ENCODE measurements at places on chromosomes 1 and 21. TPM values are rescaled to one million over a fixed set of nuclear protein-coding genes. Genes with fewer than 3 reads are reported as not detected.

- H3K4me3 ChIP-seq, result no peak overlapping the region
- no peaks in the 10 kb centered on the region for H3K4me1 ChIP-seq
- H3K27ac ChIP-seq, result peak overlapping the region; percentile 22
- peak; percentile 71 for DNase-seq
These were observed 62.3 kb downstream of the RUNX1 start for GRCh38 chr21:34986561-34987500.

DNA sequence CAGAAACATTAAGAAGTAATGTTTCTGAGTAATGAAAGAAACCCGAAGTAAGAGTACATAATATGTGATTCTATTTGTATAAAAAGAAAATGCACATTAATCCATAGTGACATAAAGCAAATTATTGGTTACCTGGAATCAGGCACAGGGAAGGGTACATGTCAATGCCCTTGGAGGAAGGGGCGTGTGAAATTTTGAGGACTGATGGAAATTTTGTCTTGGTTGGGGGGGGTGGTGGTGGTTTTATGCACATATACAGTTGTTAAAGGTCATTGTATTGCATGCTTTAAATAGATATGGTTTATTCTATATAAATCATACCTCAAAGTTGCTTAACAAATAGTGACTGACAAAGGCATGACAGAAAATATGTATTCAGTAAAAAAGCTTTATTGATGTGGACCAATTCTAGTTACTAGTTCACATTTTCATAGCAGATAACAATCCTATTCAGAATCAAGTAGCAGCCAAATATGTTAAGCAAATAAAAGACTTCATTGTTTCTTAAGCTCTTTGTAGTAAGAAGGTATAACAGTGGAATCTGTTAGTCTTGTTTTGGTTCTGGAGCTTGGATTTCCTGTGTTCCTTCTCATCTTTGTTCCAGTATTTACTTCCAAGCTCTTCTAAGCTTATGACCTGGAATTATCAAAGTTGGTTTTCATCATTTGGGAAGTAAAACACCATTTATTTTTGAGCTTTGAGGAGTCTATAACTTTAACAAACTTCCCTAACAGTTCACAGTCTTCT, 15.1 kb downstream of the BACH1 start:
- H3K36me3 ChIP-seq, result no peaks in the 10 kb centered on the region
- no peak for DNase-seq
- H3K4me1 ChIP-seq, result no peaks in the 10 kb centered on the region
- H3K27ac ChIP-seq, result no peak overlapping the region
- no peak overlapping the region for H3K4me3 ChIP-seq

DNA sequence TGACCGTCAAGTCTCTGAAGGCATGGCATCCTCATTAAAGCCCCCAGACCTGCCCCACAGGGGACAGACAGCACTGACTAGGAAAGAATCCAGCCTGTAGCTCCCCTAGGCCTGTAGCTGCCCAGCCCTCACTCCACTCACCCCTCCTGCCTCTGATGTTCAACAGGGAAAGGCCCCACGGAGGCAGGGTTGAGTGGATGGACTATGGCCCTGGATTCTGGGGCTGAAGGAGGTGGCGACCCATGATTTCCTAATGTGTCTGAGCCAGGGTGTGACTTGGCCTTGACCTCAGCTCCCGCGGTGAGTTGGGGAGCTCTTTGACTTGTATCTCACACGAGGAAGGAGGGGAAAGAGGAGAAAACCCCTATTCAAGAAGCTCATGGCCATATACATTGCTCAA, 238.5 kb upstream of the CSF3R start:
- H3K27me3 ChIP-seq, result no peaks in the 10 kb centered on the region
- no peak for DNase-seq
- H3K4me1 ChIP-seq, result no peaks in the 10 kb centered on the region
- no peak overlapping the region for H3K4me3 ChIP-seq

Gene LTN1
- total RNA-seq, result 22.4 TPM

GRCh38 chr1:25780318-25781129, 19.5 kb upstream of the SELENON start:
- H3K36me3 ChIP-seq, result peaks cover 3% of the 10 kb centered on the region
- peaks cover 11% of the 10 kb centered on the region for H3K4me1 ChIP-seq
- DNase-seq, result no peak
- no peak overlapping the region for H3K27ac ChIP-seq

- H3K4me1 ChIP-seq, result no peaks in the 10 kb centered on the region
- no peak for DNase-seq
- no peak overlapping the region for H3K4me3 ChIP-seq
- no peaks in the 10 kb centered on the region for H3K36me3 ChIP-seq
- H3K27me3 ChIP-seq, result no peaks in the 10 kb centered on the region
These were observed 26.2 kb upstream of the NGF start for GRCh38 chr1:115364046-115364779.

GRCh38 chr1:220827445-220828178, 40.9 kb downstream of the MTARC1 start:
- no peaks in the 10 kb centered on the region for H3K27me3 ChIP-seq
- peaks cover 53% of the 10 kb centered on the region for H3K4me1 ChIP-seq
- no peak overlapping the region for H3K4me3 ChIP-seq

Gene KRTAP19-1
- total RNA-seq, result not detected

Gene RPTN
- total RNA-seq, result not detected

- H3K27ac ChIP-seq, result peak overlapping the region; percentile 9
- H3K4me3 ChIP-seq, result no peak overlapping the region
- H3K27me3 ChIP-seq, result no peaks in the 10 kb centered on the region
- no peak for DNase-seq
- no peaks in the 10 kb centered on the region for H3K36me3 ChIP-seq
These were observed 82.3 kb downstream of the CLIC4 start for GRCh38 chr1:24827379-24828135.

- no peaks in the 10 kb centered on the region for H3K36me3 ChIP-seq
- no peak for DNase-seq
- no peaks in the 10 kb centered on the region for H3K27me3 ChIP-seq
- no peak overlapping the region for H3K27ac ChIP-seq
These were observed 19.1 kb downstream of the ASTN1 start for GRCh38 chr1:177145106-177146070.
